ENCODE measurements at places on chromosomes 7 and 10.
A peak's percentile ranks its signal among the peaks of the same experiment; 100 is the strongest.

DNA sequence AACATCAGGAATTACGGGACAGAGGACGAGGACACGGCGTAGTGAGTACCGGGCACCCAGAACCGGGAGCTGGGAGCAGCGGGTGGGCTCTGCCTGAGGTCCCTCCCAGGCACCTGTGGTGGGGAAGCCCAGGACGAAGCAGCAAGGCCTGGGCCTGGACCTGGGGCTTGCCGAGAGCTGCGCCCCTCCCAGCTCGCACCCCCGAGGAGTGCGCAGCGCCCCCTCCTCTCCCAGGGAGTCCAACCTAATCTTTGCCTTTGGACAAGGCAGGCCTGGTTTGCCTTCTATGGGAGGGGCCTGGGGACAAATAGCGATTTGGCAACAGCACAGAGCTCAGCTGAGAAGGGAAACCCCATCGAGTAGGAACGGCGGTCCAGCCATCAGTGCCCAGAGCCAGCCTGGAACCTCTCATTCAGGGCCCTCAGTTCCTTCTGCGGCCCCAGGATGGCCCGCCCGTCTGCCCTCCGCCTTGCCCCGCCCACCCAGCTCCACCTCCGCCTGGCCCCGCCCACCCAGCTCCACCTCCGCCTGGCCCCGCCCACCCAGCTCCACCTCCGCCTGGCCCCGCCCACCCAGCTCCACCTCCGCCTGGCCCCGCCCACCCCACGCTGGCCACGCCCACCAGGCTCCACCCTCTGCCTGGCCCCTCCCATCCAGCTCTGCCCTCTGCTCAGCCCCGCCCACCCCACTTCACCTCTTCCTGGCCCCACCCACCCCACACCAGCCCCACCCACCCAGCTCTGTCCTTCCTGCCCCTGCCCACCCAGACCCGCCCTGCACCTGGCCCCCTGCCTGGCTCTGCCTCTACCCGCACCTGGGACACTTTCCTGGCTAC, 32.5 kb upstream of the KNDC1 start:
- H3K27me3 ChIP-seq: no peaks in the 10 kb centered on the region
- H3K27ac ChIP-seq: no peak overlapping the region
- H3K4me1 ChIP-seq: no peaks in the 10 kb centered on the region
- no peak overlapping the region for H3K4me3 ChIP-seq
- no peaks in the 10 kb centered on the region for H3K36me3 ChIP-seq
- peak; percentile 29 for DNase-seq

DNA sequence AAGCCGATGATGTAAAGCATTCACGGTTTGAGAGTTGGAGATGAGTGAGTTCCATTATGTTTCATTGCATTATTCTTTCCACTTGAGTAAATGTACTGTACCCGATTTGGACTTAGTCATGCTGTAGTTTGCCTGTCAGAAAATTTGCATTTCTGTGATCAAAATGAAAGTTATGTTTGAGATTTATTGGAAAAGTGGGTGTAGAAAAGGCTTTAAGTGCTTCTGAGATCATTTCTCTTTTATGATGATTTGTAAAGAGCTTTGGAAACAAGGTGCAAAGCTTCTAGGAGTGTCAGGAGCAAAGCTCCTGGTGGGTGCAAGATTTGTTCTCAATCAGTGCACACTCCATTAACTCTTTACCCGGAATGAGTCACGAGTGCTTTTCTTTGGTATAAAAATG, 204.1 kb upstream of the POM121L12 start:
- DNase-seq: no peak
- H3K27ac ChIP-seq: no peak overlapping the region
- no peak overlapping the region for H3K4me3 ChIP-seq
- no peaks in the 10 kb centered on the region for H3K27me3 ChIP-seq

DNA sequence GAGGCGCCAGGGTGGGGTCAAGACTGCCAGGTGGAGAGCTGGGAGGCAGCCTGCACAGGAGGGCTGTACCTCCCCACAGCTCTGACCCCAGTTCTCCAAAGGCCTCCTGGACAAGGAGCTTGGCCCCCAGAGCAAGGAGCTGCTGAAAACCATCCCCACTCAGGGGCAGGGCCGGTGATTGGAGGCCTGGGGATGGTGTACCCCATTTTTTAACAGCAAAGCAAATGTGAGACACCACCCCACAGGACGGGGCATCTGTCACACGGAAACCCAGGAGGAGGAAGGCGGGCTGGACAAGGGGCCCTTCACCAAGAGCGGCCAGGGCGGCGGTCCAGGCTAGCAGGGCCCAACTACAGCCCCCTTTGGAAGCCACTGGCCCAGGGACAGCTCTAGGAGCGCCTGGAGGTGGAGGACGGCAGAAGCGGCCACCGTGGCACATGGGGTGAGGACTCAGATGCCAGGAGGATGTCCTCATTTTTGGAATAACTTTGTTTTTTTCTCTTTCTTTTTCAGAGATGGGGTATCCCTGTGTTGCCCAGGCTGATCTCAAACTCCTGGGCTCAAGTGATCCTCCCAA, 56.4 kb upstream of the TNRC18 start:
- H3K4me3 ChIP-seq: no peak overlapping the region
- no peak for DNase-seq
- H3K36me3 ChIP-seq: no peaks in the 10 kb centered on the region
- H3K4me1 ChIP-seq: no peaks in the 10 kb centered on the region

DNA sequence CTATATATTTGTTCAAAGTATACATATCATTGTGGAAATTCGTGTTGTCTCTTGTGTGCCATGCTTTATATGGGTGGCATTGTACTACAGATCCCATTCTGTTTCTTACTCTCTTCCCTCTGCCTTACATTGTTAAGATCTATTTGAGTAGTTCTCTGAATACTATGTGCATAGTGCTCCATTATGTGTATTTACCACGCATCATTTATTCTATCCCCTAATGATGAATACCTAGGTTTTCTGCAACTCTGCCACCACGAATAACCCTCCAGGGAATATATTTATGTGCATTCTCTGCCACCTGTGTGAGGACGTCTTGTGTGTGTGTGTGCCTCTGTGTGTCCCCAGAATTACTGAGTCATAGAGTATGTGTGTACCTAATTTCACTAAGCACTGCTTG, 431.2 kb upstream of the C7orf33 start:
- H3K4me1 ChIP-seq: no peaks in the 10 kb centered on the region
- no peaks in the 10 kb centered on the region for H3K36me3 ChIP-seq
- H3K4me3 ChIP-seq: no peak overlapping the region
